Astrocyte (in vitro differentiated cells and primary cell): ENCODE measurements at places on chromosomes 1 and 21.

DNA sequence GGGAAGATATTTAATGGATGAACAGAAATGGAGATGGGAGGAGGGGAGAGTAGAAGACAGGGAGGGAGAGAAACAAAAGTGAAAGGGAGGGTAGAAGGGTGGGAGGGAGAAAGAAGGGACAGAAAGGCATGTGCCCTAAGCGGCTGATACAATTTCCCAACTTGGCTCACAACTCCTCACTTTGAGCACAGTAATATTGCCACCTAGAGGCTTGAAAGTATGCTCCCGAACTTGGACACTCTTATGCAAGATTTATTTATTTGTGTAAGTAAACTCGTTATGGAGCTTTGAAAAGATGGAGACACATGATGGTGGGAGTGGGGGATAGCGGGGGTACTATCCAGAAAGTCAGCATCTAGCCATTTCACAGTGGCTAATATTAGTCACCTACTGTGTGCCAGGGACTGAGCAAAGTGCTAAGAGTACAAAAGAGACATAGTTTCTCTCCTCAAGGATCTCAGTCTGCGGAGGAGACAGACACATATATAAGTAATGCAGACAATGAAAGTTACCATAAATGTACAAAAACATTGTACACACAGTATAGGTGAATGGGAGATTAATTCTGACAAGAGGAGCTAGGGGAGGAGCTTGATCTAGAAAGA, 189.7 kb downstream of the SEC16B start:
- peak; percentile 43 for DNase-seq
- H3K4me3 ChIP-seq = no peak overlapping the region
- H3K27ac ChIP-seq = no peak overlapping the region

GRCh38 chr1:215380566-215380965, 186.5 kb upstream of the KCTD3 start:
- DNase-seq = no peak
- H3K4me1 ChIP-seq = no peaks in the 10 kb centered on the region
- H3K27me3 ChIP-seq = no peaks in the 10 kb centered on the region
- H3K4me3 ChIP-seq = no peak overlapping the region

DNA sequence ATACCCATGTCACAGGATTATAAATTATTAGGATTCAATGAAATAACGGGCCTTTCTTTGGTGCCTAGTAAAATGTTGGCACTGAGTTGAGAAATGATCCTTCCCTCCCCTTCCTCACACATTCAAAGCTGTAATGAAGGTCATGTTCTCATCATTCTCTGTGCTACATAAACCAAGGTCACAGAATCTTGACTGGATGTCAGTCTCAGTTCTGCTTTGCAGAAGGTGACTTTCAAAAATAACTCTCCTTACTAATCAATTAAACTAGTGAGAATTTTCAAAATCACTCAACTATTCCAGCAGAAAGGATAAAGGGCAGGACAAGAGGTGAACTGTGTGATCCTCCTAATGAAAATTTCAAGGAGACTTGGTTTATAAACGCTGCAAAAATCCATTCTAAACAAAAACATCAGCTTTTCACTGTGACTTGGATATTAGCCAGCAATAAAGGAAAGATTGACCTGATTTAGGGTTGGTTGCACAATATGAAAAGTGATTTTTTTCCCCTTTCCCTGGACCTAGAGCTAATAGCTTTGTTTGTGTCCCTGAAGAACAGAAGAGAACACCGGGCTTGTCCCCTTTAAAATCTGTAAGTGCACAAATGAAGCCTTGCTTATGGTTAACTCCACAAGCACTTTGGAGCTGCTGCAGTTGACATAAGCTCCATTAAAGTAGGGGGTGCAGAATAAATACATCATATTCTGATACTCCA, 120.1 kb downstream of the SEC16B start:
- peaks cover 19% of the 10 kb centered on the region for H3K4me1 ChIP-seq
- no peak overlapping the region for H3K4me3 ChIP-seq
- no peak overlapping the region for H3K27ac ChIP-seq
- no peak for DNase-seq
- H3K36me3 ChIP-seq = no peaks in the 10 kb centered on the region

- H3K27me3 ChIP-seq = peaks cover 2% of the 10 kb centered on the region
- no peak overlapping the region for H3K27ac ChIP-seq
- H3K4me3 ChIP-seq = no peak overlapping the region
- H3K36me3 ChIP-seq = no peaks in the 10 kb centered on the region
These were observed 5.6 kb upstream of the TTC39A start for GRCh38 chr1:51336004-51336403.

DNA sequence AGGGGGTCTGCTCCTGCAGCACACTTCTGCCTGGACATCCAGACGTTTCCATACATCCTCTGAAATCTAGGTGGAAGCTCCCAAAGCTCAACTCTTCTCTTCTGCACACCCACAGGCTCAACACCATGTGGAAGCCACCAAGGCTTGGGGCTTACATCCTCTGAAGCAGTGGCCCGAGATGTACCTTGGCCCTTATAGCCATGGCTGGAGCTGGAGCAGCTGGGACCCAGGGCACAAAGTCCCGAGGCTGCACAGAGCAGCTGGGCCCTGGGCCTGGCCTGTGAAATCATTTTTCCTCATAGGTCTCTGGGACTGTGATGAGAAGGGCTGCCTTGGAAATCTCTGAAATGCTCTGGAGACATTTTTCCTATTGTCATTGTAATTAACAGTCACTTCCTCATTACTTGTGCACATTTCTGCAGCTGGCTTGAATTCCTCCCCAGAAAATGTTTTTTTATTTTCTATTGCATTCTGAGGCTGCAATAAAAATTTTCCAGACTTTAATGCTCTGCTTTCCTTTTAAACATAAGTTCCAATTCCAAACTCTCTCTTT, 645.6 kb downstream of the RWDD3 start:
- H3K4me1 ChIP-seq = no peaks in the 10 kb centered on the region
- H3K27ac ChIP-seq = no peak overlapping the region
- H3K36me3 ChIP-seq = no peaks in the 10 kb centered on the region
- H3K4me3 ChIP-seq = no peak overlapping the region
- no peaks in the 10 kb centered on the region for H3K27me3 ChIP-seq

- H3K4me3 ChIP-seq = no peak overlapping the region
- H3K27ac ChIP-seq = no peak overlapping the region
- no peaks in the 10 kb centered on the region for H3K36me3 ChIP-seq
- peaks cover 17% of the 10 kb centered on the region for H3K27me3 ChIP-seq
These were observed 12.3 kb downstream of the MAN1C1 start for GRCh38 chr1:25628741-25629421.

DNA sequence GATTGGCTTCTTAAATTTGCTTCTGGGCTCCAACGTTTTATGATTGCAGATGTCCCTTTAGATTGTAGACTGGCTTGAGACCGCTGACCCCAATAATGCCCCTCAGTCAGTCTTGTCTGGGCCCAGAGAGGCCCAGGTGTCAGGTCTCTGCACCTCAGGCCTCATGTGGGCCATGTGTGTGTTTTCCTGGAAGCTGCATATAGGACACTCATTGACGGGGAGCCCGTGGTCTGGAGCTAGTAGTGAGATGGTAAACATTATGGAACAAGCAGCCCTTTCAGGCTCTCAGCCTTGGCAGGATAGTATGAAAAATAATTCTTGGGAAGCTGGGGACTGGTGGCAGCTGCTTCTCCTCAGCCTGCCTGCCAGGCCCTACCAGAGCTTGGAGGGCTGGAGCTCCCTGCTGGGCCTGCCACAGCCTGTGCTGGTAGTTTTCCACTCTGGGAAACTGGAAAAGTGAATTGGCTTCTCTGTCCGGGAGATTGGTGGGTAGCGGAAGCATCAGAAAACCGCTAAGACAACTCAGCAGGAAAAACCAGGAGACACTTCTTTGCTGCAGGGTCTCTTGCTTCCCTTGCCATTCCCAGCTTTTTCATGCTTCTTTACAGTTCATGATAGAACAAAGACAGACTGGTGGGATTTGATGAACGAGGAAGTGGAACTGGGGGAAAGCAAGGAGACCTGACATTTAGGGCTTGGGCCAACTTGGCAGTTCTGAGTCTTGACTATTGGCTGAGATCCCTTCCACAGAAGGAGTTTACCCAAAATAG, 57.8 kb upstream of the HSD17B7 start:
- no peaks in the 10 kb centered on the region for H3K4me1 ChIP-seq
- no peak overlapping the region for H3K27ac ChIP-seq
- no peaks in the 10 kb centered on the region for H3K36me3 ChIP-seq
- no peak overlapping the region for H3K4me3 ChIP-seq
- H3K27me3 ChIP-seq = no peaks in the 10 kb centered on the region

DNA sequence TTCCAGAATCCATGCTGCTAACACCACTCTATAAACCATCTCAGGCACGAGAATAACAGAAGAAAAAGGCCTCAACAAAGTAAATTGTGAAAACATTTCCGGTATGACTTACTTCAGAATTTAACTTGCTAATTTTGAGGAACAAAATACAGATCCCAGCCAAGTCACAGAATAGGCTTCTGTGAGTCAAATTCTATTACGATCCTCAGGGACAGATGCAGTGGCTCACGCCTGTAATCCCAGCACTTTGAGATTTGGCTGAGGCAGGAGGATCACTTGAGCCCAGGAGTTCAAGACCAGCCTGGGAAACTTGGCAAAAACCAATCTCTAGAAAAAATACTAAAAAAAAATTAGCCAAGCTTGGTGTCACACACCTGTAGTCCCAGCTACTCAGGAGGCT, 8.8 kb upstream of the CCDC27 start:
- no peak overlapping the region for H3K4me3 ChIP-seq
- H3K4me1 ChIP-seq = peaks cover 3% of the 10 kb centered on the region
- DNase-seq = no peak
- peaks cover 7% of the 10 kb centered on the region for H3K36me3 ChIP-seq
- H3K27ac ChIP-seq = no peak overlapping the region

GRCh38 chr1:173280899-173281660, 73.9 kb upstream of the TNFSF4 start:
- H3K36me3 ChIP-seq = no peaks in the 10 kb centered on the region
- no peak for DNase-seq
- no peaks in the 10 kb centered on the region for H3K4me1 ChIP-seq
- H3K4me3 ChIP-seq = no peak overlapping the region

- peaks cover 8% of the 10 kb centered on the region for H3K4me1 ChIP-seq
- H3K4me3 ChIP-seq = no peak overlapping the region
- H3K27me3 ChIP-seq = no peaks in the 10 kb centered on the region
These were observed 31.2 kb upstream of the NADK start for GRCh38 chr1:1809489-1809888.

DNA sequence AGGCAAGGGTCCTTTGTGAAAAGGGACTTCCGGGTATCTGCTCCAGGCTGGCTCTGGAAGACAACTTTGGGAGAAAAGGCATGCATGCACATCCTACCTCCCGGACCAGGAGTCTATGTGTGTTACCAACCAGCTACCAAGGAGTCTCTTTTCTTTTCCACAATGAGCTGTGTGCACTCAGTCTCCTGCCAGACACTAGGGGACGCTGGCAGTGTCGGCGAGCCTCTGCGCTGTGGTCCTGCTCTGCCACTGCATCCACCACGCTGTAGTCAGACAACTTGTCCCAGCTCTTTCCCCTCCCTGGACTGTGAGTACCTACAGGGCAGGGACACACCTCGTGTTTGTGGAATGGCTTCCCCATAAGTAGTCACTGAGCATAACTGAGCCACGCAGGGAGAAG, 5.1 kb upstream of the SSR2 start:
- no peak overlapping the region for H3K27ac ChIP-seq
- peak; percentile 23 for DNase-seq
- no peak overlapping the region for H3K4me3 ChIP-seq
- H3K27me3 ChIP-seq = no peaks in the 10 kb centered on the region

DNA sequence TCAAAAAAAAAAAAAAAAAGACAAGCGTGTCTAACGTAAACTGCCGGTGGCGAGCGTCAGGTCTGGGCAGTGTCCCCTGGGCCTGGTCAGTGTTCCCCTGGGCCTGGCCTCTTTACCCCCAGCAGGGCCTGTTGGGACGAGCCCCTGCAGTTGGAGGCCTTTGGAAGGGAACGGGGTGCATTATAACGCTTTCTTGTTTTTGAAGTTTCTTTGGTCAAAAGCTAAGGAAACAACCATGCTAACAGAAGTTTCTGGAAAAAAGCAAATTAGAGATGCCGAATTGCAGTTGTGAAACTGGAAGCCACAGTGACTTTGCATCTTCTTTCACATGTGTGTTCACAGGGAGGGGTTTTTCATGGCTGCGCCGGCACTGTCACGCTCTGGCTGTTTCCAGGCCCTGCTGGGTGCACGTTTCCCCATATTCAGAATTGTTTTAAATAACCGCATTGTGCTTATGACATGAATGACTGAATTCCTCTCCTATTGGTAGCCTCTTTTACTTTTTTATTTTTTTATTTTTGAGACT, 16.0 kb downstream of the RRP1 start:
- H3K4me1 ChIP-seq = no peaks in the 10 kb centered on the region
- DNase-seq = no peak
- H3K4me3 ChIP-seq = no peak overlapping the region
- no peak overlapping the region for H3K27ac ChIP-seq
- no peaks in the 10 kb centered on the region for H3K27me3 ChIP-seq
- H3K36me3 ChIP-seq = peaks cover 7% of the 10 kb centered on the region

DNA sequence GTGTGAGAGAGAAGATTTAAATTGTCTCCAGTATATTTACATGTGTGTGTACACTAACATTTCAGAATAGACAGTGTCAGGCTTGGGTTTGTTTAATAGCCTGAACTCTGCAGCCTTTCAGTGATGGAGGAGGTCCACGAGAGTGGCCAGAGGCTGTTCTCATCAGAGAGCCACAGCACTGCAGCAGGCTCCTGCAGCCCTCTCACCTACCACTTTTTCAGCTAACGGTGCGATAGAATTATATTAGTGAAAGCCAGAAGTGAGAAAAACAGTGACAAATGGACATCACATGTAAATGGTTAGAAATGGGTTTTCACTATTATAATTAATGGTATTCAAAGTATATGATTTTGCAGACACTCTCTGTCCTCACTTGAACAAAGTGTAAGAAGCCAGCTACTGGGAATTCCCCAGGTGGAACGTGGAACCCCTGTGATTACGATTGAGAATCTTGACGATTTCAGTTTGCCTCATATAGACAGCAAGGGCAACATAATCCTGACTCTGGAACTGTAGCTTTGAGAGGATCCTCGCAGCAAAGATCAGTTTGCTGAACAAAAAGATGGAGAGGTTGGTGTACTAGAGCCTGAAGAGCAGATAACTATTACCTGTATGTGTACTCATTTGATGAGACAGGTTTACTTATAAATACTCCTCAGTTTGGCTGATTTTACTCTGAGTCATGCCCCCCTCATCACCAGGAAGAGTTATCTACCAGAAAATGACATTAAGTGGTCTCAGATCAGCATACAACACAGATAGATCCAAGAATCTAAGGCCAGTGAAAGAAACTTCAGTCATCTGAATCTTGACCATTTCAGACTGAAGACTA, 31.4 kb downstream of the IFI16 start:
- H3K27me3 ChIP-seq = no peaks in the 10 kb centered on the region
- peak overlapping the region; percentile 76 for H3K27ac ChIP-seq
- H3K36me3 ChIP-seq = peaks cover 20% of the 10 kb centered on the region
- DNase-seq = no peak
- H3K4me1 ChIP-seq = peaks cover 19% of the 10 kb centered on the region

GRCh38 chr1:71835442-71835813, 446.9 kb downstream of the NEGR1 start:
- H3K4me1 ChIP-seq = no peaks in the 10 kb centered on the region
- H3K36me3 ChIP-seq = no peaks in the 10 kb centered on the region
- no peak overlapping the region for H3K27ac ChIP-seq
- no peak for DNase-seq
- no peak overlapping the region for H3K4me3 ChIP-seq
